Endodermal cell (in vitro differentiated cells): ENCODE measurements at places on chromosomes 4 and X. TPM values are rescaled to one million over a fixed set of nuclear protein-coding genes. Genes with fewer than 3 reads are reported as not detected.

Gene CYSLTR1
- total RNA-seq, result 0.24 to 0.36 TPM in 2 of 3 replicates, not detected in the other

Gene FGF2
- total RNA-seq, result 3.7 to 12.5 TPM (median 10.6 TPM) in 3 replicates

Gene APLN
- 0.22 and 0.29 TPM in 2 replicates for total RNA-seq

Gene SPANXA1
- not detected in 3 replicates for total RNA-seq
